ENCODE measurements at places on chromosomes 1 and 21.

DNA sequence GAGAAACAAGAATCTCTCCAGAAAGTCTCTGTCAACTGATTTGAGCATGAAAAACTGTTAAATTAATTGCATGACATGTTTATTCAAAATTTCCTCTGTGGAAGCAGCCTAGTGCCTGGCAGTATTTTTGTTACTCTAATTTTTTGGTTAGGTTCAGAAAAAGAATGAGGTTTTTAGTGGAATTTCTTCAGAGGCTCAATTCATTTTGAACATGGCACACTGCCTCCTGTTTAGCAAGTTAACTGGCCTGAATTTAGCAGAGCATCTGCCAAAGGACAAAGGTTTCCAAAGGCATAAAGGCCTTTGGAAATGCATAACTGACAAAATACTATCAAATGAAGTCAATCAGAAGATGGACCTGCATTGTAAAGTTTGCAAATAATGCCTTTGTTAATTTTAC lies 1326.5 kb downstream of the PLA2G4A start:
- no peak for DNase-seq

- DNase-seq, result peak; percentile 59
Observed at GRCh38 chr1:16145030-16145661, 10.7 kb downstream of the EPHA2 start.

- DNase-seq, result no peak
Observed at GRCh38 chr1:18819986-18820790, 39.3 kb downstream of the TAS1R2 start.

- no peak for DNase-seq
Observed at GRCh38 chr1:87007323-87007722, 92.9 kb downstream of the HS2ST1 start.

GRCh38 chr1:51253691-51254090 lies 17.6 kb downstream of the RNF11 start:
- DNase-seq, result no peak

DNA sequence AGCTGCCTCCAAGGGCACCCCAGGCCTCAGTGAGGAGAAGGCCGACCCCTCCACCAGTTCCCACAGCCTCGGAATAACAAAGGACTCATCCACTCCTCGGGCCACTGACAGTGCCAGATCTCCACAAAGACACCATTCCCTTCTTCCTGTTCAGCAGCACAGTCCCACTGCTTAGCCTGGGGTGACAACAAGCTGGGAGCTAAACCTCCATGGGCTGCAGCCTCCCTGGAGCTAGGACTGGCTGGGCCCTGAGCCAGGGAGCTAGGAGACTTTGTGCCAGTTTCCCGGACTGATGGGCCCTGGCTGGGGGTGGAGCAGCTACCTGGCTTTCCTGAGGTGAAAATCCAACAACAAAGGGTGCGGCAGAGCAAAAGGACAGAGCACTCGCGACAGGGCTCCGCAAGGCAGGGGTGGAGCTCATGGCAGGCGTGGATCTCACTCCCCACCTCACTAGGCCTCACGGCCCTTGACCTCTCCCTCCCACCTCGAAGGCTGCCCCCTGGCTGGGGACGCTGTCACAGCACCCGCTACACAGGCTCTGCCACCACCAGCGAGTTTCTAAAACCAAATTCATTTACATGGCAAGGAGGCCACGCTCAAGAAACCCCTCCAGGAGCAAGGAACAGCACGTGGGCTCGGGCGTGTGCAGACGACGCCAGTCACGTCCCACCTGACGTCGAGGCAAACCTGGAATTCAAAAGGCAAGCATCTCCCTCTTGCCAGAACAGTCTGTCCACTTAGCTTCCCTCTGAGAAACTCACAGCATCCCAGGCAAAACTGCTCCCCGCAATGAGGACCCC lies 13.8 kb downstream of the SLC35E2B start:
- DNase-seq, result no peak

DNA sequence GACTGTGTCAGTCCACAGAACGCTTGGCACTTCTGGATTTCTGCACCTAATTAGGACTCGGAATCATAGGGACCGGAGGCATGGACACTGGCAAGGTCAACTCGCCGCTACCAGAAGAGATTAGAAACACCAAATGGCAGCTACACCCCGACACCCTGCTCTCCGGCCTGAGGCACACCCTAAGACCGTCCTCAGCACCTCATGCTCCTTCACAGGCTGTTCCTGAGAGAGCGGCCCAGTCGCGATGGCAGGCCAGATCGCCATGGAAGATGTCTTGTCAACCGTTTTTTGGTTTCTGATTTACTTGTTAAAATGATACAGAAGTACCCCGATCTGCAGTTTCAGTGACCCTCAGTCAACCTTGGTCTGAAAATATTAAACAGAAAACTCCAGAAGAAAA lies 46.8 kb downstream of the NPHP4 start:
- DNase-seq, result no peak

Data from fibroblast of pulmonary artery (primary cell).